ENCODE measurements at places on chromosomes 5 and 9.

GRCh38 chr5:138448481-138449398 lies 9.9 kb downstream of the REEP2 start:
- DNase-seq: no peak

DNA sequence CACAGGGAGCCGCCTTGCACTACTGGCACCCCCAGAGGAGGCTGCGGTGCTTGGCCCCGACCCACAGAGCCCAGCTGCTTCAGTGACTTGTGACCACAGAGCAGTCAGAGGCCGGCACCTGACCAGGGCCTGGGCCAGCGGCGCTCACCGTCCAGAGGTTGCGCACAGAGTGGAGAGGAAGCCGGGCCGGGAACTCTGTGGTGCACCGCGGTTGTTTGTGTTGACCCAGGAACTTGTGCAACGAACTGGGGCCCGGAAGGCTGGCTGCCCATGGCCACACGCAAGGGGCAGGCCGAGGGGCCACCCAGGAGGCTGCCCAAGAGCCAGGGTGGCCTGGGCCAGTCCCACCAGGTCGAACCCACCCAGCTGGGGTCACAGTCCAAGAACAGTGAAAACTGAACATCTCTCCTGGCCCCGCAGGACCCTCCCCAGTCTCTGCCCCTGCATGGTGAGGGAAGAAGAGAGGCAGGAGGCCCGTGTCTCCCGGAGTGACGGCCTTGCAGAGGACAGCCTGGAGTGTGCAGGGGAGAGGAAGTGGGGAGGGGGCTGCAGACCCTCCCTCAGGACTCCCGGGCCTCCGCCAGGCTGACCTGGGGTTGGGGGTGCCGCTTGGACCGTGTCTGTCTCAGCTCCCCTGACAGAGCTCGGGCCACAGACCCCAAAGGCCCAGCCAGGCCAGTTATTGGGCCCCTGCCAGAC lies 42.8 kb upstream of the EGFL7 start:
- DNase-seq: no peak

GRCh38 chr5:126234563-126235195 lies 188.5 kb upstream of the GRAMD2B start:
- no peak for DNase-seq

DNA sequence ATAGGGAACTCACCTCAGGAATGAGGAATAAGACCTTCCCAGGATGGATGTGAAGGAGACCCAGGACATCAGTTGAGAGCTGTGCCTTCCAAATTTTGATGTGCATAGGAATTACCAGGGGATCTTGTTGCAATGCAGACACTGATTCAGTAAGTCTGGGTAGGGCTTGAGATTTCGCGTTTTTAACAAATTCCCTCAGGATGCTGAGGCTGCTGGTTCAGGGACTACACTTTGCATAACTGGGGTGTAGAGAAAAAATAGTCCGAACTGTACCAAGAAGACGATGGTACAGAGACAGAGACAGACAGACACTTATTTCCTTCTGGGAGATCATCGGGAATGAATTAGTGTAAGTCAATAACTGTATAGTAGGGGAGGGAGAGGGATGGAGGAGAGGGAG lies 82.3 kb upstream of the FREM1 start:
- no peak for DNase-seq

DNA sequence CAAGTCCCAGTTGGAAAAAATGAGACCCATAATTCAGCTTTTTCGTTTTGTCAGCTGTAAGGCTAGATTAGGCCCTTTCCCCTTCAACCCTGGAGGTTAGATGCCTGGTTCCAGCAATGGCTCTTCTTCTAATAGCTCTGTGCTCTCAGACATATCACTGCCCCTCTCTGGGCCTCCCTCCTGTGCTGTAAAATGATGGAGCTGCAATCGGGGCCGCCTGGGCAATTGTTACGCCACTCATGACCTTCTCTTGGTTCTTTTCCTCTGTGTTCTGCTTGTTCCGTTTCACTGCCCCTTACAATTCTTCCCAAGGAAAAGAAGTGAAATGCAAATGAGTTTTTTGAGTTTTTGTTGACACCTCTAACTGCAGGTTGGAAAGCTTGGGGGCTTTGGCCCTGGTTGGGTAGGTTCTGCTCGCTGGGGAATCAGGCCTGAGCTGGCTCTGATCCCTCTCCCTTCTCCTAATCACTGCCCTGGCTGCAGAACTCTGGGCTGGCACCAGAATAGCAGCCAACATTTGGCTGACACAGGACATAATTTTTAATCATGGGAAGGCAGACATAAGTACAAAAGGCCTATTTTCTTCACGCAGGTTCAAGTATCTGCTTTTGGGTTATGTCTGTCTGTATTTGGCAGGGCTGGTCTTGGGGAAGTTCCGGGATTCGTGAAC lies 110.9 kb downstream of the FOXD1 start:
- no peak for DNase-seq

DNA sequence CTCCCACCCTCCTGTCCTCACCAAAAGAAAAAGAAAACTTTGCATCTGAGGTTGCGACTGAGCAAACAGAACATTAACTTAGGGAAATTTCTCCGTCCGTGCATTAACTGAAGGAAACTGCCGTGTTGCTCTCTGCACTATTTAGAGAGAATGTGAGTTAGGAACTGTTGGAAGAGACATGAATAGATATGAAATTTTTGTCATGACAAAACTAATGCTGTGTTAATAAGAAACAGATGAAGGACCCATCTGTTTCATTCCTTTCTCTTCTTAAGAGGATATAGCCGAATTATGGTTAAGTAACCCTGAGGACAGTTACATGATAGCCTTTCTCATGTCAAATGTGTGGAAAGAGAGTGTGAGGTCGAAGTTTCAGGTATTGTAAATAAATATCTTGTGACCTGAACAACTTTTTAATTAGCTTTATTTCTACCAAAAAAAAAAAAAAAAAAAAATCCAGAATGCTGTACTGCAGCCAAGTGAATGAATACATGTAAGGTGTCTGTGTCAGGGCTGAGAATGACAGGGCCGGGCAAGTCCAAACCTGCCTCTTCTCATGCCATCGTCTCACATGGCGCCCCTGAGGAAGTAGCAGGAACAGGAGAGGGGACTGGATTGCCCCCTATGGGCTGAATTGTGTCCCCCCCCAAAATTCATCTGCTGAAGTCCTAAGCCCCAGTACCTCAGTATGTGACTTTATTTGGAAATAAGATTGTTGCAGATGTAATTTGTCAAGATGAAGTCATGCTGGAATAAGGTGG lies 35.6 kb upstream of the ANKRD33B start:
- no peak for DNase-seq

DNA sequence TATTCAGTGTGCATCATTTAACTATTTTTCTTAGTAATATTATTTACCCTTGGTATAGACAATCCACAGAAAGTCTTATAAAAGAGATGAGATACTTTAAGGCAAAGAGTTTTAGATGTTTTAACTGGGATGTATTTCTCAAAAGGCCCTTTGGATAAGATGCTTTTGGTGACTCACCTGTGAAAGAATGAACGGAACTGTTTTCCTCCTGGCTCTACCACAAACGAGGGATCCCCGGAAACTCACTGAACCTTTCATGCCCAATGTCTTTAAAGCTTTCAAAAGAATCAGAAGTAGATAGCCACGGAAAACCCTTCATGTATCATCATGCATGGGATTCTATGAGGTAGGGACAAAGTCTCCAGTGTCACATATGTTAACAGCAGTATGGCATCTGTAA lies 1.6 kb downstream of the ZNF782 start:
- DNase-seq: no peak

GRCh38 chr9:25935188-25935587 lies 256.9 kb upstream of the TUSC1 start:
- no peak for DNase-seq

- no peak for DNase-seq
Observed at GRCh38 chr5:77957-78804, 13.8 kb upstream of the PLEKHG4B start.

GRCh38 chr9:116945817-116946216 lies 258.7 kb downstream of the TRIM32 start:
- DNase-seq: no peak

Measured in activated CD8-positive, alpha-beta memory T cell treated with anti-CD3 and anti-CD28 coated beads, Interleukin-2, amount 50 U/mL, for 48 hours (primary cell).